ENCODE measurements at places on chromosomes 3 and 15.
A peak's percentile ranks its signal among the peaks of the same experiment; 100 is the strongest.

DNA sequence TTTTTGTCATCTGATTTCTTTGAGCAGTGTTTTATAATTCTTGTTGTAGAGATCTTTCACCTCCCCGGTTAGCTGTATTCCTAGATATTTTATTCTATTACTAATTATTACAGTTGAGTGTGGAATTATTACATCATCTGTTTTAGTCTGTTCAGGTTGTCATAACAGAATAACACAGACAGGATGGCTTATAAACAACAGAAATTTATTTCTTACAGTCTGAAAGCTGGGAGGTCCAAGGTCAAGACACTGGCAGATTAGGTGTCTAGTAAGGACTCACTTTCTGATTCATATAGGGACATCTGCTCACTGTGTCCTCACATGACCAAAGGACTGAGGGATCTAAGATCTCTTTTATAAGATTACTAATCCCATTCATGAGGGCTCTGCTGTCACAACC is 121.3 kb upstream of the THBS1 start:
- no peak for DNase-seq

DNA sequence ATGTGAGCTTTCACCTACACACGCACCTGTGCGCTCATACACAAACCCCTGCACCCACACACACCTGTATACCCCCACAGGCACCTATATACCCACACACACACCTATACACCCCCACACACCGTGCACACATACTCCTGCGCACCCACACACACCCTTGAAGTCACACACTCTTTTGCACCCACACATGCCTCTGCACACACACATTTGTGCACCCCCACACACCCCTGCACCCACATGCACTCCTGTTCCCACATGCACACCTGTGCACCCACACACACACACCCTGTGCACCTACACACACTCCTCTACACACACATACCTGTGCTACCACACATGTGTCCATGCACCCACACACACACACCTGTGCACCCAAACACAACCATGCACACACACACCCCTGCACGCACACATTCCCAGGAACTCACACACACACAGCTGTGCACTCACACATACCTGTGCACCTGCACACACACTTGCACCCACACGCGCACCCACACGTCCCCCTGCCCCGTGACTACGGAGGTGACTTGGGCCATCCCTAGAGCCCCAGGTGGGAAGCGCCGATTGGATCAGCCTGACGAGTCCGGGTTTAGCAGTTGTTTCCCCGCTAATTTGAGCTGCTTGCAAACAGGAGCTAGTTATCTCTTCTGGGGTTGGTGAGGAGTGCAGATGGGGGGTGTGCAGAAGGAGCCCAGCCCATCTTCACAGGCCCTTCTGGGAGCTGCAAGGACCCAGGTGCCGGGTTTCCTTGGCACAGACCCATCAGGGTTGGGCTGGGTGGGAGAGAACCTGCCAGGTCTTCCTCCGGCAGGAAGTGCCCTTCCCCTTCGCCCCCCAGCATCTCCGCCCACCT is 97.8 kb downstream of the CHSY1 start:
- no peak for DNase-seq

DNA sequence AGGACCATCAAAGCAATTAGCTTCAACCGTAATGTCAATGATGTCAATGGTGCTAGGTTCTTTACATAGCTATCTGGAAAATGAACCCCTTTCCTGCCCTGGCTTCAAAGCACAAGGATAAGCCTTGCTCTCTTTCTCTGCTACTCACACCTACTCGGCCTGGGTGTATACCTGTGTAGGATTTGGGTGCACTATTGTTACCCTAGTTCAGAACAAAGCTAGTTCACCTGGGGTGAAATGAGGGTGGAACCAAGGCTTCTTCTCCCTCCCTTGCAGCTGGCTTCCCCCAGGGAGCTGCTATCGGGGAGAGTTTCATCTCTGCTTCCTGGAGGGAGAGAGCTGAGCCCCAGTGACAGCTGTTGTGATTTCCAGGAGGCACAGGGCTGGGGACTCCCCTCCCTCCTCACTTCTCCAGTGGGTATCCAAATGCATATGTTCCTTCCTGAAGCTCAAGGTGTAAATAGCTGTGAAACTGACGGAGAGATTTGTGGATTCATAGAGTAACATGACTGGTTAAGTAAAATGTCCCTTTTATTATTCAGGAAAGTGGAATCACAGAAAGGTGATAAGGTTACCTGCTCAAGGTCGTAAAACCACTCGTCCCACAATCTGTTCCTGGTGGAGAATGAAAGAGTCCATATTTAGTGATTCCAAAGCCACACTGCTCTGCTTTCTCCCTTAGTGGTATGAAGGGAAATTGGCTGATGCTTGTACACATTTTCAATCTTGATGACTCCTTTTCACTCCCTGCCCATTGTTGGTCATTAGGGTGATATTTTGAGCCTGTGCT is 11.8 kb upstream of the C3orf70 start:
- DNase-seq: no peak

DNA sequence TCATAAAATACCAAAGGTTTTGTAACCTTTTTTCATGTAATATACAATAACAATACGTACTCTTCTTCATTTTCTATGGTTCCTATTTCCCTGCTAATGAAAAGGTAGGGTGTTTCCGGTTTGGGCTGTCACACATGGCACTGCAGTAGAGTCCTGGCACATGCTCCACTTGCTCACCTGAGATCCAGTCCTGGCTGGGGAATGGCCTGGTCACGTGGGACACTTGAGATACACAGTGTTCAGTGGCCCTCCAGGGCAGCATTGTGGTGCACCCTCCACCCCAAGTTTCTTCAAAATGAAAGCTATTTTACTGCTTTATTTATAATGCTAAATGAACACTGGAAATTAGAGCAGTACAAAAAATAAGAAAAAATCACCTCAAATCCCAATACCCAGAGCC is 23.2 kb downstream of the MRPS25 start:
- DNase-seq: no peak

DNA sequence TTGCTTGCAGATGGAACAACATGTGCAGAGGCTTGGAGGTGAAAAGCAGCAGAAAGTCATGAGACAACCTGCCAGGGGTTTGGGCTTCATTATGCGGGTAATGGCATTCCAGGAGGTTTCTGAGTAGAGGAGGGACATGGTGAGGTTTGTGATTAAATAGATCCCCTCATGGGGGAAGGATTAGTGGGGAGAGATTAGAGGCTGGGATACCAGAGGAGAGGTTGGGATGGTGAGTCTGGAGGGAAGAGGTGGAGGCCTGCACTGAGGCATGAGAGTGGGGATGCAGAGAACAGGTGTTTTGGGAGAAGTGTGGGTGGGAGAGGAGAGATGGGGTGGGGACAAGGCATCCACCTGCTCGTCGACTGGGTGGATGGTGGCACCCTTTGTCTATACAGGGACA is 6.8 kb upstream of the IQSEC1 start:
- DNase-seq: no peak

DNA sequence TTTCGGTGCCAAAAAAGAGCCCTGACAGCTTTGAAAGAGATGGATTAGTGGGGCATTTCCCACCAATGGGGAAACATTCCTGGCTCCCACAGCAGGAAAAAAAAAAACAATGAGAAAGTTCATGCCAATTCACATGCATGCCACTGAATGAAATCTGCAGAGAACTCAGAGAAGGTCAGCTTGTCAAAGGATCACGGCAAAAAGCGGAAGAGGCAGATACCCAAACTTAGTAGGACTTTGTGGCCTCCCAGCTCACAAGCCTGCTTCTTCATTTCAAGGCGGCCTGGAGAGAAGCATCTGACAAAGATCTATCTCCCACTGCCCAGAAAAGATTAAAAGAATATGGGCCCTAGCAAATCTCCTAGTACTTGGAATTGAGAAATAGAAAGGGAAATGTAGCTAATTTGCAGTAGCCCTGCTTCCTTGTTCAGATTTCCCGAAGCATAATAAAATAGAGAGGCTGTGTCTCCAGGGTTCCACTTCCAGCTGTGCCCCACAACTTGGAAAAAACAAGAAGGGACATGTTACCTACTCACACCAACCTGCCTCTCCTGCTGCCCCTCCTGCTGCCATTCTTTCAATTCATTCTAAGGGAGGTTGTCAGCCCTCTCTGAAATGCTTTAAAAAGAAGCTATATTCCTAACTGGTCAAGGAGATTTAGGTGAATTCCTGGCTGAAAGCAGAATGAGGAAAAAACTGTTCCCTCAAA is 170.4 kb downstream of the FHIT start:
- DNase-seq: no peak

DNA sequence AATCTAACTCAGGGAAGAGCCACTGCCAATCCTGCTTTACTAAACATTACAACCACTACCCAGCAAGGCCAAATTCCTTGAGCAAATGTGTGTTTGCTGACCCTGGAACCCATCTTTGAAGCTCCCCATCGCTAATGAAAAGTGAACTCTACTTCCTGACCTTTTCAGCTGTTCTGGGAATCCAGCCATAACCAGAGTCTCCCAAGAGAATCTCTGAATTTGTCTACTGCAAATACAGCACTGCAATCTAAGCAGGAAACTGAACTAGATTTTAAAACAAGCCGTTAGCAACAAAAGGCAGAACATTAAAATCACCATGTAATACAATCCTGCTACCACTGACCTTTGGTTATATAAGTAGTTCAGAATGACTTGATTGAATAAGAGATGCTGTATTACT is 309.2 kb downstream of the MAGI1 start:
- DNase-seq: peak; percentile 64
